Brain pericyte (primary cell): ENCODE measurements at places on chromosomes 6 and 20.

- no peak for DNase-seq
These were observed 27.9 kb upstream of the TMEM217 start for GRCh38 chr6:37285861-37286311.

DNA sequence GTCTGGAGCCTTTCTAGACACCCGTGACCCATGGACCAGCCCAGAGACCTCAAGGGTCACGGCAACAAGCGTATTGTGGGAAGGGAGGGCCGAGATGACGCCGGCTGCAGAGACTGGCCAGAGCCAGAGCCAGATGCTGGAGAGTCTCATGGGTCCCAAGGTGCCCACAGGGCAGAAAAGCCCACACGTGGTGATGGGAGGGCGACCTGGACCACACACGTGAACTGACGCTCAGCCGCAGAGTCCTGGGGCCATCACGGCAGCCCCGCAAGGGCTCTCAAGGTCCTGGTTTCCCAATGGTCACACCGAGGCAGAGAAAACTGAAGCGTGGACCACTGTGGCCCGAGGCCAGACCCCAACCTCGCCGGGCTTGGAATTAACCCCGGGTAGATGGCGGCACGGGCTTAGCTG lies 92.6 kb downstream of the YTHDF1 start:
- DNase-seq: no peak

GRCh38 chr6:89002523-89002922 lies 39.1 kb upstream of the RNGTT start:
- DNase-seq: no peak

- no peak for DNase-seq
These were observed at the start of gene HLA-DQB1 for GRCh38 chr6:32666420-32667300. HLA-DQB1 (minus strand) TSS chr6:32666657; CDS start chr6:32666607, 50 bp downstream.

GRCh38 chr6:124234801-124235200 lies 431.1 kb downstream of the NKAIN2 start:
- DNase-seq: no peak

DNA sequence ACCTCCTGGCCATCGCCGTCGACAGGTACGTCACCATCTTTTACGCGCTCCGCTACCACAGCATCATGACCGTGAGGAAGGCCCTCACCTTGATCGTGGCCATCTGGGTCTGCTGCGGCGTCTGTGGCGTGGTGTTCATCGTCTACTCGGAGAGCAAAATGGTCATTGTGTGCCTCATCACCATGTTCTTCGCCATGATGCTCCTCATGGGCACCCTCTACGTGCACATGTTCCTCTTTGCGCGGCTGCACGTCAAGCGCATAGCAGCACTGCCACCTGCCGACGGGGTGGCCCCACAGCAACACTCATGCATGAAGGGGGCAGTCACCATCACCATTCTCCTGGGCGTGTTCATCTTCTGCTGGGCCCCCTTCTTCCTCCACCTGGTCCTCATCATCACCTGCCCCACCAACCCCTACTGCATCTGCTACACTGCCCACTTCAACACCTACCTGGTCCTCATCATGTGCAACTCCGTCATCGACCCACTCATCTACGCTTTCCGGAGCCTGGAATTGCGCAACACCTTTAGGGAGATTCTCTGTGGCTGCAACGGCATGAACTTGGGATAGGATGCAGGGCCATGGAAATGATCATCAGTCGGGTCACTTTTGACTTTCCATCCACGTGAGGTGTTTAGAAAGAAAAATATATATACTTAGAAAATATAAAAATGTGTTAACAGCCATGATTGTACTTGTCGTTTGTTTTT lies 868 bp downstream of the MC3R start:
- DNase-seq: no peak

DNA sequence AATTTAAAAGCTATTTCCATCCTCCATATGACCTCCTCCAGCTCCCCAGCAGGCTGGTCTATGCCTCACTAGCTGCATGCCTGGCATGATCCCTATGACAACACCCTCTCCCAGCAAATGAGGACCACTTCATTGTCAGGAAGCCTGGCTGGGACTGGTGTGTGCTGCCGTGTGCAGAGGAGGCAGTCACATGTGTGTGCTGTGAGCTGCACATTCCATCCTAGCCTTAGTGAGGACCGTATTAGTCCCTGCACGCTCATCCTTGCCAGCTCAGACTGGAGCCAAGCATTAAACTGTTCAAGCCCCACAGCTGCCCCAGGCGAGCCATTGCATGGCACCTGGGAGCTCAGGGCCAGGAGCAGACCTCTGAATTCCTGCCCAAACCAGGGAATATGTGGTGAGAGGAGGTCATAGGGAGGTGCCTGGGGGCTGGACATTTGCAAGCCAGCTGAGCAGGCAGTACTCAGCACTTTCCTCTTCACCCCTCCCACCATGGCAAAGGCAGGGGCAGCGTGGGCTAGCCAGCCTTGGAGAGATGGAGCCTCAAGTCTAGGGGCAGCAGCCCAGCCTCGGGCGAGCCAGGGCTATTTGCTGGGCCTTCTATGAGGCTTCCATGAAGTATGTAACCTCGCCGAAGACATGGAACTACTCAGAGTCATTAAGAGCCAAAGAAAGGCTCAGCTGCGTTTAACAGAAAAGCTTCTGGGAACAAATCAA lies 8.7 kb upstream of the CCN5 start:
- DNase-seq: no peak

GRCh38 chr20:57240581-57241362 lies 25.7 kb downstream of the BMP7 start:
- DNase-seq: no peak

DNA sequence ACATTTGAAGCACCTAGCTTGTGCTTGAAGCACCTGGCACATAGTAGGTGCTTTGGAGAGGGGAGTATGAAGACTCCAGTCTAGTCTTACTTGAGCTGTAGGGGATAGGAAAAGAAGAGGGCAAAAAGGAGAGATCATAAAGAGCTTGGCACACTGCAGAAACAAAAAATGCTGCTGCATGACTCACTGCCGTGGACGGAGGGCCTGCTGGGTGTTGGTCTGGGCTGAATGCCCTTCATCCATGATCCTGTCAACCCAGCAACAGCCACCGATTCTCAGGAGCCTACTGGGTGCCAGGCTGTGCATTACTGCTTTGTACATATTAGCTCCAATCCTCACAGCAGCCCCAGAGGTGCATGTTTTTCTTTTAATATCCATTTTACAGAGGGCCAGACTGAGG lies 6.0 kb downstream of the PDYN start:
- DNase-seq: no peak

GRCh38 chr6:16639684-16640480 lies 121.4 kb downstream of the ATXN1 start:
- no peak for DNase-seq

DNA sequence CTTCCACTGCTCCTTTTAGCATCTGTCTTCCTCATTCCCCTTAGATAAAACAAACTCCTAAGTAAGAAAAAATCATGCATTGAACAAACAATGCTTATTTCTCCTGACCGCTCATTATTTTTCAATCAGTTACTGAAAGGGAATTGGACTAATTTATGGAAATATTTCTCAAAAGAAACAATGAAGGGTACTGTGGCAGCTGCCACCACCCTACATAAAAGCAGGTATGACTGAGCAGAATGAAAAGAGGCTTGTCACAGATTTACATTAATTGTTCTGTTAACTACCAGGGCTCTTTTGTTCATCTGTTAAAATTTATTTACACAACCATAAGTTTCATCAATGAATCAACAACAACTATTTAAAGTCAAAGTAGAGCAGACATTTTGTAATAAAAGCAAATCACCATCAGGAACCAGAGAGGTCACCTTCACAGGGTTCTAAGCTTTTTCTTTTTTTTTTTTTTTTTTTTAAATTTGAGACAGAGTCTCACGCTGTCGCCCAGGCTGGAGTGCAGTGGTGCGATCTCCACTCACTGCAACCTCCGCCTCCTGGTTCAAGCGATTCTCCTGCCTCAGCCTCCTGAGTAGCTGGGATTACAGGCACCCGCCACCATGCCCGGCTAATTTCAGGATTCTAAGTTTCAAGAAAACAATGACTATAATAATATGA lies 204.0 kb downstream of the PTPRK start:
- DNase-seq: no peak

GRCh38 chr6:89254569-89254968 lies 37.4 kb upstream of the GABRR1 start:
- no peak for DNase-seq
